ENCODE measurements at places on chromosomes 3 and 15. TPM values are rescaled to one million over a fixed set of nuclear protein-coding genes. Genes with fewer than 3 reads are reported as not detected.

The ZWILCH gene
- total RNA-seq = 46.6 TPM

The GPX1 gene
- 321 TPM for total RNA-seq

GRCh38 chr3:28462866-28463265 is 114.2 kb upstream of the AZI2 start:
- no peaks in the 10 kb centered on the region for H3K36me3 ChIP-seq
- H3K27ac ChIP-seq = no peak overlapping the region
- H3K4me1 ChIP-seq = no peaks in the 10 kb centered on the region
- no peak for DNase-seq
- no peak overlapping the region for H3K4me3 ChIP-seq

The CLDN16 gene
- not detected for total RNA-seq

DNA sequence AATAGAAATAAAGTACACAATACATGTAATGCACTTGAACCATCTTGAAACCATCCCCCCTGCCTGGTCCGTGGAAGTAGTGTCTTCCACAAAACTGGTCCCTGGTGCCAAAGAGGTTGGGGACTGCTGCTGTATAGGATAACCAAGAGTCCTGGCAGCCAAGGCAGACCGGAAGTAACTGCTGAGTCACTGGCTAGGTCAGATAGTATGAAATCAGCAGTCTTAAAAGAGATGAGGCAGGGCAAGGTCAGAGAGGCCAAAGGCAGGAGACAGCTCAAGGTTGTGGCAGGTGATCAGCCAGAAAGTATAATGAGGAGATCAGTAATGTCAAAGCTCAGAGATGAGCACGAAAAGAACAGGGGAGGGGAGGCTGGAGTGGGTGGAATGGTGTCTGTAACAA is 60.2 kb downstream of the MAP3K13 start:
- no peaks in the 10 kb centered on the region for H3K4me1 ChIP-seq
- no peak overlapping the region for H3K27ac ChIP-seq
- no peak overlapping the region for H3K4me3 ChIP-seq
- DNase-seq = no peak

DNA sequence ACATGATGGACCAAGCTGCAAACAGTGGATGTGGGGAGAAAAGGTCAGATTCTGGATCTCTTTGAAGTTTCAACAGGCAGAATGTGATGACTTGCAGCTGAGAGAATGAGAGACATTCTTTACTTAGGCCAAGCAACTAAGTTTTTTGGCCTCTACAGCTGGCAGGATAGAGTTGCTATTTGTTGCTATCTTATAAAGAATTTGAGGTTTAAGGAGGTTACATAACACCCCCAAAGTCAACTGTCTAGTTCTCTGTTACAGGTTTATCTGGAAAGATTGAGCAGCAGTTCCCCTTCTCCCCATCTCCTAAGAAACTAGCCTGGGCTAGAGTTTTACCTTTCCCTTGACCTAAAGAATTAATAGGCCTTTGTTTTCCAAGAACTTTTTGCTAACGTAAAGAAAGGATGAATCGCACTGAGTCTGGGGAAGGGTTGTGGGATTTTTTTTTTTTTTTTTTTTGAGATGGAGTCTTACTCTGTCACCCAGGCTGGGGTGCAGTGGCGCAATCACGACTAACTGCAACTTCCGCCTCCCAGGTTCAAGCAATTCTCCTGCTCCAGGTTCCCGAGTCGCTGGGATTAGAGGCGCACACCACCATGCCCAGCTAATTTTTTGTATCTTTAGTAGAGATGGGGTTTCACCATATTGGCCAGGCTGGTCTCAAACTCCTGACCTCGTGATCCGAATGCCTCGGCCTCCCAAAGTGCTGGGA is 26.6 kb upstream of the SLMAP start:
- H3K27me3 ChIP-seq = no peaks in the 10 kb centered on the region
- H3K4me1 ChIP-seq = no peaks in the 10 kb centered on the region
- H3K27ac ChIP-seq = no peak overlapping the region
- no peak overlapping the region for H3K4me3 ChIP-seq
